ENCODE measurements at places on chromosomes 5 and 9.

DNA sequence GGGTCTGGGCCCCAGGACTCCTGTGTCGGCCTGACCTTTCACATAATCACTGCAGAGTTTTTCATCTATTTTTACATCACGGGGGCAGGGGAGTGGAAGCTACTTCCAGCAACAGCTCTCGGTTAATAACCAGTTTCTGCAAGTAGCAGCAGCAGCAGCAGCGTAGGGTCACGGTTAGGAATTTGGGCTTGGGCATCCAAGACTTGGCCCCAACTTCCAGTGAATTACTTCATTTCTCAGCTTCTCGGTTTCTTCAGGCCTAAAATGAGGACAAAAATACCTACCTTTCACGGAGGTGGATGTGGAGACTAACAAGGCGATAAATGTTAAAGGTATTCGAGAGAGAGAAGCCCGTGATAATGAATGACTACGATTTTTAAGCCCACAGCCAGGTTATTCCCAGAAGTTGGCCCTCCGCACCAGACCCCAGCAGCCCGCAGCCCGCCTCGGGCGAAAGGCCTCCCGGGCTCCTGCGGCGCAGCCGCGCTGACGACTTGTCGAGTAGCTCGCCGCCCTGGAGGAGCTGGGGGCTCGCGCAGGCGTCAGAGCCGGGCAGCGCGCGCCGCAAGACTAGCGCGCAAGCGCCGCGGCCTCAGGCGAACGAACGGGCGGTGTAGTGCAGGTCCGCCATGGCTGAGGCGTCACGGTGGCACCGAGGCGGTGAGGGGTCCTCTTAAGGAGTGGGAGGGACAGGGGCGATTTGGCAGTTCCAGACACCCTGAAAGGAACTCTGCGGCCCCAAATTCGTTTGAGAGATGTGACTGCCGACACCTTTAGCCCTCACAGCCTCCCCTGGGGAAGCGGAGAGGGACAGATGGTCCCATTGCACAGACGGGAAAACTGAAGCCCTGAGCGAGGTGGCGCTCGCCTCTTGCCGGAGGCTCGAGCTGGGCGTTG, at the start of gene PKD2L2:
TSS of gene PKD2L2 (plus strand) at position 595 of the 897 bp plus-strand sequence. CDS start at position 630, 35 bp downstream.
- no peak for DNase-seq

DNA sequence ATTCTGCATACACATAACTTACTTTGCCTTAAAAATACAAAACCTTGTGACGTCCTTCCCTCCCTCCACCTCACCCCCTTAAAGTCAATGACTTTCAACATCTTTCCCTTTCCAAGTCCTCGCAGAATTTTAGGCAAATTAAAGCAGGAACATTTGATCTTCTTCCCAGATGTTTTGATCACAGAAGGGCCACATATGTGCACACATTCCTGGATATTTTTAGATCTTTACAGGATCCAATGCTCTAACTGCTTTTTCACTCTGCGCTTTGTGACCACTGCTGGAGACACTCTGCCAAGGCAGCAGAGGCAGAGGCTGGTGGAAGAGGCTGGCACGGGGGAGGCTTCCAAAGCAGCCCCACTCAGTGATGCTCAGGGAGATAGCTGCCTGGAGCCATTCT, 130.7 kb downstream of the SEC61B start:
- DNase-seq = no peak

DNA sequence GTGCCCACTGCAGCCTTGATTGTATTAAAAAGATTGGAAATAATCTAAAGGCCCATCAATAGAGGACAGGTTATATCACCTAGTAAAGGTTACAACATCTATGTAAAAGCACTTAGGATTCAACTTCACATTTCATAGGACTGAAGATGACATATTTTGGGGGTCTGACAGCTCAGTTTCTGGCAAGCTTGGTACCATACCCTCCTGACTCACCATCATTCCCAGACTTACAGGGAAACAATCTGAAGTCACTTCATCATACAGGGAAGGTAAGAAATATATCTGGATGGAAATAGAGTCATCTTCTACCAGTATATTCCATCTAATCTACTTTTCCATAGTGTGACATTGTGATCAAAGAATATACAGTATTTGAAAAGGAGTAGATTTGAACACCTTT, 28.8 kb upstream of the DAB2 start:
- DNase-seq = no peak

- DNase-seq = no peak
These were observed 35.0 kb downstream of the TEX10 start for GRCh38 chr9:100317706-100318105.

DNA sequence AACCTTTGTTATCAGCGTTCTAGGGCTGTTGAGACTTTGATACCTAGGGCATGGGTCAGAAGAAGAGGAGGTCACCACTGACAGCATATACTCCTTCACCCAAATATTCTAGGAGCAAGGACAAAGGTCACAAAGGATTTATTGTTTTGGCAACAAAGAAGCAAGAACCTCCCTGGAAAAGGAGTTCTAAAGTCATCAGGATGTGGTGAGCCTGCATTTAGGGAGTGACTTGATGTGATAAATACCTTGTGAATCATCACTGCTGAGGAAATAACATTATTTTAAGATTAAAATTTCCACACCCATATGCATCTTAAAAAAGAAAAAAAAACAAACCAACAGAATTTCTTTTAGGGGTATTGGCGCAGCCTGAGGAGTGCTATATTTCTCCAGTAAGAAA, 13.9 kb downstream of the IFNA1 start:
- DNase-seq = no peak

GRCh38 chr5:180137401-180138213, 66.0 kb upstream of the RNF130 start:
- no peak for DNase-seq

GRCh38 chr5:107251151-107251550, 419.6 kb downstream of the EFNA5 start:
- DNase-seq = no peak

- DNase-seq = no peak
These were observed 122.9 kb upstream of the ZNF366 start for GRCh38 chr5:72630081-72630480.

GRCh38 chr9:106697390-106697749, 165.6 kb upstream of the ZNF462 start:
- no peak for DNase-seq

GRCh38 chr5:178083922-178084321, 29.4 kb upstream of the N4BP3 start:
- no peak for DNase-seq

- DNase-seq = no peak
These were observed 502.5 kb upstream of the ARRDC3 start for GRCh38 chr5:91885291-91886265.

DNA sequence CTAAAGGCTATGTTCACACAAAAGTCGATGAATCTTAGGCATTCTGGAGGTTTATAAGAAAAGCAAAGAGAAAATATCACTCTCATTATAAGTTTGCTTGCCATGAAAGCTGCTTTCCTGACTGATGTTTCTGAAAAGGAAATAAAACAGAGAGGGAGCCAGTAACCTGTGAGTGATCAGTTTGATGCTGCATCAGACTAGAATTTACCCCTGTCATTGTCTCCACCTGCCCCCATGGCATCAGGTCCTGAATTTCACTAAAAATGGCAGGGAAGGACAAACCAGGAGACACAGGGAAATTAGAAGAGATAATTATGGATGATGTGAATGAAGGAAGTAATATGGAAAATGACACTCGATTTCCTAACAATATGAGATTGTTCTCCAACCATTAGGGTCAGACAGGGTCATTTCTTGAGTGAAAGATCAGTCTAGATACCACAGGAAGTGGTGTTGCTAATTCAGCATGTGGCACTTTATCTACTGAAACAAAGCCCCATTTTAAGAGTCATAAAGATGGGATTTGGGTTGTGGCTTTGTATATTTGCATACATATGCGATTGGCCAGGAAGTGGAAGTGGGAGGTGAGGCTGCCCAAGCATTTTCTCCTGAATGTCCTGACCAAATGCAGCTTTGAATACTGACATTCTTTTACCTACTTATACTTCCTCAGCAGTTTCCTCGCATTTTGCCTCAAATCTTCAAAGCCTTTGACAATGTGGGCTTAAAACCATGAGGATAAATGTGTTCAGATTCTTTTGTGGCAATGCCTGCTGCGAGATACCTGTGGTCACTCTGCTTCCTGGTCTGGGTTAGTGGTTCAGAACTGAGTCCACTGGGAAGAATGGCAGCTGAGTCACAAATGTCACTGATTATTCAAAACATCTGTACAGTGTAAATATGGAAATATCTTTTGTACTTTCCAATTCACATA, 29.7 kb downstream of the MEGF10 start:
- no peak for DNase-seq

DNA sequence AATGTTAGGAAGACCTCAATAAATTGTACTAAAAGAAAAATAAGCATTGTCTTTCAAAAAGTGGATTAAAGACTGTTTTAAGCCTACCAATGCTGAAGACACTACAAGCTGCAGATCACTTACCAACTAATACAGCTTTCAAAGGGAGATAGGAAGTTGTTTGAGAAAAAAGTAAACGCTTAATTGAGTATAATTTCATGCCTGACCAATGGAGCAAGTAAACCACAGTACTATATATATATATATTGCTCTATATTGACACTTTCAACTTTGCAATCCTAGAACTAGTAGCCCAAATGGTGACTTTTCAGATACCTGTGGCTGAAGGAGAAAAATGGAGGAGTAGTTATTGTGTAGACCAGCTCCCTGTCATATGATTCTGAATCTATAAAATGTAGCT, 85.7 kb downstream of the FREM1 start:
- no peak for DNase-seq

DNA sequence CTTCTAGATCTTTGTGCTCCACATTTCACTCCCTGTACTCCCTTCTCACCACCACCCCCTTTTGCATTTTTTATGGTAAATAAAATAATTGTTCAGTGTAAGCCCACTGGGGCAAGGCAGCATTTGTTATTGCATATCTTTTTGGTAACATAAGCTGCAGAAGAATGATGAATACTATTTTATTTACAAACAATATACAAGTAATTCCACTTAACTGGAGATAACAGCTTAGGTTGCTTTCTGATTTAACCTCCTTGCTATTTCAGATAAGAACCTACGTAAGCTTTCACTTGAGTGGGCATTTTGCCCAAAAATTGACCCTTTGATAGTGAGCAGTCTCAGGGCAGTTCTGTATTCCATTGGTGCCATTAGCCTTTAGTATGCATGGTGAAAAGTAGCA, 417.9 kb downstream of the SH3GL2 start:
- DNase-seq = no peak

- DNase-seq = no peak
These were observed 717 bp upstream of the NCS1 start for GRCh38 chr9:130171226-130172148.

DNA sequence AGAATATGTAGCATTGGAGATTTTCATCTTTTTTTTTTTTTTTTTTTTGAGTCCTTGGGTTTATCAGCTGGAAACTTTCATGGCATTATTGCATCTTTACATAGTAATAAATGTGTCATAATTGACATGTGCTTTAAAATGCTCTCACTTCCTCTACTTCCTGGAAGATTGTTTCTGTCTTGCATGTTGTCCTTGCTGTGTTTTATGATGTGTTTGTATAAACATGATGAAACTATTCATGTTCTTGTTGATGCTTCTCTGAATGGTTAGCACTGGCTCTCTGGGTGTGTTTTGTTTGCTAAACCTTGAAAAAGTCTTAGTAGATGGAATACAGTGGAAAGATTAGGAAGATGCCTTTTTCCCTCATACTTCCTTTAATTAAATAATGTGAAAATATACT, 87.9 kb downstream of the IQGAP2 start:
- DNase-seq = peak; percentile 70

- DNase-seq = no peak
These were observed 35.4 kb upstream of the ERCC6L2 start for GRCh38 chr9:95840074-95840473.

DNA sequence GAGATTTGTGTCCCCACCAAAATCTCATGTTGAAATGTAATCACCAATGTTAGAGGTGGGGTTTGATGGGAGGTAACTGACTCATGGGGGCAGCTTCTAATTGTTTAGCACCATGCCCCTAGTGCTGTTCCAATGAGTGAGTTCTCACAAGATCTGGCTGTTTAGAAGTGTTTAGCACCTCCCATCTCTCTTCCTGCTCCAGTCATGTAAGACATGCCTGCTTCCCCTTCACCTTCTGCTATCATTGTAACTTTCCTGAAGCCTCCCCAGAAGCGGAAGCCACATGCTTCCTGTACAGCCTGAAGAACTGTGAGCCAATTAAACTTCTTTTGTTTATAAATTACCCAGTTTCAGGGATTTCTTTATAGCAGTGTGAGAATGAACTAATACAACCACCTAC, 170.5 kb downstream of the NDUFS4 start:
- DNase-seq = no peak

GRCh38 chr5:118604106-118604505, 384.2 kb downstream of the DTWD2 start:
- DNase-seq = no peak

DNA sequence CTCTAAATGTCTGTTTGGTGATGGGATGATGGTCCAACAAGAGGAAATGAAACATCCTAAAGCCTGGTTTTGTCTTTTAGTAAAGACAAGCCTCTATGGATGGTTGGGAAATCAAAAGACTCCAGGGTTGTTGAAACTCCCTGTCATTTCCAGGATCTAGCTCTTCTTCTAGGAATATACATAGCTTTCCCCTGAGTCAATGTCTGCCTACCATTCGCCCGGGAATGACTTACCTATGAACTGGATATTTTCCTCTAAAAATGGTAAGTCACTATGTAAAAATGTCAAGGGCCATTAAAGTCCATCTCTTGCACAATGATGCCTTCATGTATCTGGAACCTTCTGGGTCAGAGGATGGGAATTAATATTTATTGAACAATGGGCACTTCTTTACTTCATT, 11.1 kb upstream of the KIF12 start:
- DNase-seq = no peak

- no peak for DNase-seq
These were observed 13.8 kb upstream of the CCDC69 start for GRCh38 chr5:151237685-151238084.

GRCh38 chr5:5752844-5753243, 330.4 kb downstream of the ICE1 start:
- no peak for DNase-seq

DNA sequence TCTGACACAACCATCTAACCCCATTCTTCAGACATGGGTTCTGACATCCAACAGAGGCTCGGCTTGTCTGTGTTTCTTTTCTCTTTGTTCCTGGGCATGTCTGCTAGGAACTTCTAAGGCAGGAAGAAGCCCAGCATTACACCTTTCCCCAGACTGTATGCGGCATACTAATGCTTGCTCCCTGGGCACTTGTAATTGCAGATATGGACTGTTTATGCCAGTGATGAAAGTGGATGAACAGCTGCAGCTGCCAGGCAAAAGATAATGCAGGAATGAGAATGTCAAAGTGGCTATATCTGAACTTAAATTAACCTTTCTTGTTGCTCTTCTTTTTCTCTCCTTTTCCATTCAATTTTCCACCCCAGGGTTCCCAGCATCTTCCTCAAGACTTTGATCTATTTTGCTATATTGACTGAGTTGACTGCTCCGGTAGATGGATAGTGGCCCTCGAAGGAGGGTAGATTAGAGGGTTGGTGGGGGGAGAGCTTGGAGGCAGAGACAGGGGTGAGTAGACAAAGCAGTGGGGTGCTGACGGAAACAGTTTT, 344.4 kb downstream of the MAN2A1 start:
- no peak for DNase-seq

- DNase-seq = peak; percentile 32
These were observed 85.6 kb downstream of the DAB2IP start for GRCh38 chr9:121736934-121737462.

GRCh38 chr9:88702985-88703384, 168.0 kb downstream of the NXNL2 start:
- DNase-seq = no peak

GRCh38 chr9:126395439-126396212, 69.0 kb downstream of the MVB12B start:
- DNase-seq = no peak
